ENCODE measurements at places on chromosomes 2 and 18. TPM values are rescaled to one million over a fixed set of nuclear protein-coding genes. Genes with fewer than 3 reads are reported as not detected.
A peak's percentile ranks its signal among the peaks of the same experiment; 100 is the strongest.

GRCh38 chr2:39636306-39636705 lies 29.4 kb upstream of the TMEM178A start:
- DNase-seq: no peak
- no peak overlapping the region for H3K27ac ChIP-seq
- no peaks in the 10 kb centered on the region for H3K4me1 ChIP-seq
- H3K27me3 ChIP-seq: no peaks in the 10 kb centered on the region
- H3K4me3 ChIP-seq: no peak overlapping the region
- H3K36me3 ChIP-seq: no peaks in the 10 kb centered on the region

GRCh38 chr18:61333746-61334490 lies 688 bp downstream of the CDH20 start:
- H3K27me3 ChIP-seq: no peaks in the 10 kb centered on the region
- peaks cover 16% of the 10 kb centered on the region for H3K4me1 ChIP-seq
- peak overlapping the region; percentile 47 for H3K4me3 ChIP-seq
- no peaks in the 10 kb centered on the region for H3K36me3 ChIP-seq

DNA sequence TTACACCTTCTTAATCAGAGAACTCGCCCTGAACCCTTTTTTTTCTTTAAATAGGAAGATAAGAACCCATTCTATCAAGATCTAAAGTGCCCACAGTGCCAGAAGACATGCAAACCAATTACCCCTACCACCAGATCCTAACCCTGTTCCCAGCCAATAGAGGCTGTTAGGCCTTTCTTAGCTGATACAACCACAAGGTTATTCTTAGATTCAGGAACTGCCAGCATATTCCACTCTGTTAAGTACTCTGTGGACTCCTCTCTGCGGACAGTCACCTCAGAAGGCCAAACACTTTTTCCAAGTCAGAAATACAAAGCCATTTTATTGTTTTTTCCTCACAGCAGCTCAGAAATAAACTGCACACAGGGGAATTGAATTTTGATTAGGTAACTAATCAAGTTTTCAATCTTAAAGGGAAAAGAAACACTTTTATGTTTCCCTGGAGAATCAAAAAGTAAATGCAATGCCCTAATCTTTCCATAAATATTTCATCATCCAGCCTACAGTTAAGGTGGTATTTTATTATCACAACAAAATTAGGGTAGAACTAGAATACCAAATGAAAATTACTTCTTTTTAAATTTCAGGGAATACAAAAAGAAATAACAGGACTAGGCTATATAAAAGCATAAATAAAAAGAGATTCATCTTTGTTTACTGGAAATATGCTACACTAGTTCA lies 111.4 kb downstream of the NBAS start:
- no peaks in the 10 kb centered on the region for H3K27me3 ChIP-seq
- H3K4me3 ChIP-seq: no peak overlapping the region
- DNase-seq: no peak
- H3K4me1 ChIP-seq: no peaks in the 10 kb centered on the region

- no peak overlapping the region for H3K27ac ChIP-seq
- H3K4me1 ChIP-seq: peaks cover 25% of the 10 kb centered on the region
- H3K36me3 ChIP-seq: no peaks in the 10 kb centered on the region
Measured at GRCh38 chr2:38440655-38441054, 63.6 kb upstream of the ATL2 start.

DNA sequence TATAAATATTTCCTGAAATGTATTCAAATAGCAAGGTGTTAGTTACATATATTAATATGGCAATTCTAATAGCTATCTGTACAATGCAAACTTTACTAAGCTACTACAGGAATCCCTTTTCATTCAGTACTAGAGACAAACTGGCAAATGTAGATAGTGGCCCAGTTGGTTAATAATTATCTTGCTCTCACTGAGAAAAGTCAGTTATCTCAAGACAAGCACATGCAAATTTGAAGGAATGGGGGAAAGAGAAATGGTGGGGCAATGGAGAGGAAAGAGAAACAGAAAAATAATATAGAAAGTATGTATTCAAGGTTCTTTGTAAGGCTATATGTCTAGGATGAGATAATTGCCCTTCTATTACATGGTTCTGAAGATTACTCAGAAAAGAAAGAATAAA lies 280.0 kb downstream of the FIGN start:
- no peak overlapping the region for H3K4me3 ChIP-seq
- H3K27me3 ChIP-seq: no peaks in the 10 kb centered on the region
- H3K4me1 ChIP-seq: no peaks in the 10 kb centered on the region

- H3K27me3 ChIP-seq: no peaks in the 10 kb centered on the region
- no peak for DNase-seq
- H3K4me1 ChIP-seq: peaks cover 24% of the 10 kb centered on the region
- H3K4me3 ChIP-seq: no peak overlapping the region
- no peaks in the 10 kb centered on the region for H3K36me3 ChIP-seq
Measured at GRCh38 chr2:105437708-105438103, 38.9 kb upstream of the FHL2 start.

DNA sequence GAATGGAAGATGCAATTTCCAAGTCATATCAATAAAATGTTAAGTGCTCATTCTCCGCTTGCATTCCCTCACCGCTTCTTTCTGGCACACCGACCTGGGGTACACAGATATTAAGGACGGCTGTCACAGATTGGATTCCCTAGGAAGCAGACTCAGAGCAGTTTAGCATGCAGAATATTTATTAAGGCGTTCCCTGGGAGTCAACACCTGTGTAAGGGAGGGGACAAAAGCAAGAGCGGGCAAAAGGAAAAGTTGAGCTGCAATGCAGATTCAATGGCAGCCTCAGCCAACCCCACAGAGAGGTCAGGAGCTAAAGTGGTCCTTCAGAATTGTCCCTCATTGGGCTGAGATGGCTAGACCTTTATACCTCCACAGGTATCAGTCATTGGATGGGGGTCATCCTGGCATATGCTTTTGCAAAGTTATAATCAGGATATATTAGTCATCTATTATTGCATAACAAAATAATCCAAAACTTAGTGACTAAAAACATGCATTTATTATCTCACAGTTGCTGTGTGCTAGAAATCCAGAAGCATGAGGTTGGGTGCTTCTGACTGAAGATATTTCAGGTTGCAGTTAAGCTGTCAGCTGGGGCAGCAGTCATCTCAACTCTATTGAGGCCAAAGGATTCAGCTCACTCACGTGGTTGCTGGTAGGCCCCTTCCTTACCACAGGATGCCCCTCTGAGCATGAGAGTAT lies 27.0 kb upstream of the INO80D start:
- no peak overlapping the region for H3K27ac ChIP-seq
- H3K4me3 ChIP-seq: no peak overlapping the region
- no peaks in the 10 kb centered on the region for H3K36me3 ChIP-seq
- no peaks in the 10 kb centered on the region for H3K27me3 ChIP-seq
- no peaks in the 10 kb centered on the region for H3K4me1 ChIP-seq

- DNase-seq: no peak
- no peaks in the 10 kb centered on the region for H3K4me1 ChIP-seq
- no peak overlapping the region for H3K27ac ChIP-seq
- peaks cover 63% of the 10 kb centered on the region for H3K36me3 ChIP-seq
- no peak overlapping the region for H3K4me3 ChIP-seq
Measured at GRCh38 chr2:241137276-241138190, 11.7 kb downstream of the PASK start.

DNA sequence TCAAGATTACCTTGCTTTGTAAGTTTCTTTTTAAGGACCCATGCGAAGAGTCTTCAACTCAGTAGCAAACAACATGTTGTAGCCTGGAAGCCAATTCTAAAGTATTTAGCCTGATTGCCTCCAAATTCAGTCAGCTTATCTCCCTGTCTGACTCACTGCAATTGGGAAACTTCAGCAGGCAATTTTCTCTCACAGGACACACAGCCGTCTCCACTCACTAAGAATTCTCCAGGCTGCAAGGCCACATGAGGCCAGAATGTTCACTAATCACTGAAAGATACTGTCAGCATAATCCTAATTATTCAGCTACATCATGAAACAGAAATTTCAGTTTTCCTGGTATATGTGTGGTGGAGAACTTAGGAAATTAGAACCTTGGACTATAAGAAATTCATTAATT lies 78.1 kb upstream of the PDE1A start:
- H3K27ac ChIP-seq: no peak overlapping the region
- H3K27me3 ChIP-seq: no peaks in the 10 kb centered on the region
- H3K4me1 ChIP-seq: no peaks in the 10 kb centered on the region
- no peaks in the 10 kb centered on the region for H3K36me3 ChIP-seq
- no peak for DNase-seq

DNA sequence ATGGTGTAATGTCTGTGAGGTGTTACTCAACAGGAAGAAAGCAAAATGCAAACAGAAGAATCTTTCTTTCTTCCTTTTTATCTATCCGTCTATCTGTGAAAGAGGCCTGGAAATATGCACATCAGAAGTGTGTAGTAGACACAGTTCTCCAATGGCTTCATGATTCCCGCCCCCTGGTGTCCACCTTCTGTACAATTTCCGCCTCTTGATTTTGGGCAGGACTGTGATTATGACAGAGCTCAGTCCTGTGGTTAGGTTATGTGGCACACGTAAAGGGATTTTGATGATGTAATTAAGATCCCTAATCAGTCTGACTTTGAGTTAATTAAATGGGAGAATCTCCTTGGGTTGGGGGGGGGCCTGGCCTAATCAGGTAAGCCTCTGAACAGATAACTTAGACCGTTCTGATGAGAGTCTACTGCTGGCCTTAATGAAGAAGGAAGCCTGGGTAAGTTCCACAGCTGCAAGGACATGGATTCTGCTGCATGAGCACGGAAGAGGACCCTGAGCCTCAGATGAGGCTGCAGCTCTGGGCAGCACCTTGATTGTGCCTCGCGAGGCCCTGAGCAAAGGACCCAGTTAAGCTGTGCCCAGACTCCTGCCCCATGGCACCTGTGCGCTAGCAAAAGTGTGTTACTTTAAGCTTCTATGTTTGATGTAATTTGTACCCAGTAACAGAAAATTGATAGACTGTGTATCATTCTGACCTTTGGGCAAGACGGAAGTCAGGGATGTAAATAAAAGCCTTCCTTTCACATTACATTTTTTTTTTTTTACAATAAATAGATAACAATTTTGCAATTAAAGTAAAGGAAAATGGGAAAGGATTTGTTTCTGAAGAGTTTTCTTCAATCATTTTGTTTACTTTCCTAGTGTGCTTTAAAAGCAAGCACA lies 11.3 kb upstream of the KCNF1 start:
- no peak overlapping the region for H3K4me3 ChIP-seq
- no peaks in the 10 kb centered on the region for H3K4me1 ChIP-seq
- no peaks in the 10 kb centered on the region for H3K36me3 ChIP-seq
- H3K27me3 ChIP-seq: peaks cover 11% of the 10 kb centered on the region

GRCh38 chr2:197079414-197079813 lies 152.9 kb upstream of the PGAP1 start:
- peaks cover 16% of the 10 kb centered on the region for H3K4me1 ChIP-seq
- DNase-seq: no peak
- H3K27ac ChIP-seq: no peak overlapping the region
- H3K36me3 ChIP-seq: peaks cover 43% of the 10 kb centered on the region
- H3K27me3 ChIP-seq: no peaks in the 10 kb centered on the region

DNA sequence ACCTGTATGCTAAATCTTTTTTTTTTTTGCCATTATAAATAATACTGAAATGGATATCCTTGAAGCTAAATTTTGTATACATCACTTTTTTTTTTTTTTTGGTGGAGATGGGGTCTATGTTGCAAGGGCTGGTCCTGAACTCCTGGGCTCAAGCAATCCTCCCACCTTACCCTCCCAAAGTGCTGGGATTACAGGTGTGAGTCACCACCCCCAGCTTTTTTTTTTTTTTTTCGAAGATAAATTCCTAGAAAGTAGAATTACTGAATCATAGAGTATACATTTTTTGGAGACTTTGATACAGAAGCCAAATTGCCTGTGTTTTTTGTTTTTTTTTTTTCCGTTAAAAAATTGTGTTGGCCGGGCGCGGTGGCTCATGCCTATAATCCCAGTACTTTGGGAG lies 51.0 kb upstream of the MCFD2 start:
- H3K4me3 ChIP-seq: no peak overlapping the region

- no peaks in the 10 kb centered on the region for H3K36me3 ChIP-seq
- DNase-seq: no peak
- H3K4me1 ChIP-seq: no peaks in the 10 kb centered on the region
- no peaks in the 10 kb centered on the region for H3K27me3 ChIP-seq
- no peak overlapping the region for H3K27ac ChIP-seq
- H3K4me3 ChIP-seq: no peak overlapping the region
Measured at GRCh38 chr2:136901732-136902131, 136.4 kb downstream of the THSD7B start.

DNA sequence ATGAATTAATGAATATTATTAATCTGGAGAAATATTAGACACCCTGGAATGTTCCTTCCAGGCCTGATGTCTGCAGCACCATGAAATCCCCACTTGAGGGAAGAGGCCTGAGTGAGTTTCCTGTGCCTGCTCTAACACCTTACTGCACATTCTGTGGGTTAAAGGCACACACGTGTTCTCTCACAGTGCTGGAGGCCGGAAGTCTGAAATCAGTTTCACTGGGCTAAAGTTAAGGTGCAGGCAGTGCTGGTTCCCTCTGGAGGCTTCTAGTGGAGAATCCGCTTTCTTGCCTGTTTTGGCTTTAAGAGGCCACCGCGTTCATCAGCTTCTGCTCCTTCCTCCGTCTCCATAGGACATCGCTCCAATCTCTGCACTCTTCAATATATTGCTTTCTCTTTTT lies 48.7 kb downstream of the ACKR3 start:
- no peaks in the 10 kb centered on the region for H3K27me3 ChIP-seq
- no peak overlapping the region for H3K27ac ChIP-seq
- no peak for DNase-seq
- no peaks in the 10 kb centered on the region for H3K4me1 ChIP-seq
- no peaks in the 10 kb centered on the region for H3K36me3 ChIP-seq

DNA sequence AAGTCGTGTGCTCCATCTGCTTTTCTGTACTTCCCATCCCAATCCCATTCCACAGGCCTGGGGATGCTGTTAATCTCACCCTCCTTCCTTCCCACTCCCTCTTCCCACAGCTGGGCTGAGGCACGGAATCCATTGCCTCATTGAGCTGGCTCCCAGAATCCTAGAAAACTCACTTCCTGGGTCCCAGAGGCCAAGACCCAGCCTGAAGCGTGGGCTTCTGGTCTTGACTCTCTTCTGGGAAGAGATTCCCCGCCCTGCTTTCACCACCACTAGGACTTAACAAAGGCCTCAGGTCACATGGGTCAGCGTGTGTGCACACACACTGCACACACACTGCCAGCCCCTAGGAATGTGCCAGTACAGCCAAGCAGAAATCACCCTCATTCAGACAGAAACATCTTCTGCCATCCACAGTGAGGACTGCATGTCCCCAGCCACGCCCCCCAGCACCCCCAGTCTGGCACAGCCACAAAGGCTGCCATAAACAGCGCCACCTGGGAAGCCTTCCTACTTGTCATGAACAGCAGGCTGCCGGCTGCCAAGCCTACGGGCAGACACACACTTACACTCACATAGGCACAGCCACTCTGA lies 165.8 kb downstream of the TNS1 start:
- peak overlapping the region; percentile 63 for H3K27ac ChIP-seq
- H3K4me3 ChIP-seq: no peak overlapping the region
- H3K27me3 ChIP-seq: no peaks in the 10 kb centered on the region
- no peaks in the 10 kb centered on the region for H3K36me3 ChIP-seq

DNA sequence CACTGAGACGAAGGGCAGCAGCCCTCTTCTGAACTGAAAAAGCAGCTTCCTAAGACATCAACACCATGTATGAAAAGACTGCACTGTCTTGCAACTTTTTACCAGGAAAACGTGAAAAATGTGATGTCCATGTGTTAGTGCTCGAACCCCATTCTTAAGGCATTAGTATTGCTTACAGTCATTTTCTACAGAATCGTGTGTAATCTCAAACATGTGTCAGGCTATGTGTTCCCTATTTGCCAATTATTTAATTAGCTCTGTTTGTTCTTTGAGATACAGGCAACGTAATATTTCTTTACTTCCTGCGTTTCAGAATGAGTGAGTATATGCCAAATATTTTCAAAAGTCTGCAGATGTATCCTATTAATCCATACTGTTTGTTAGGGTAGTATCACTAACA lies 307.7 kb upstream of the CCDC68 start:
- no peak overlapping the region for H3K27ac ChIP-seq
- H3K27me3 ChIP-seq: no peaks in the 10 kb centered on the region
- no peaks in the 10 kb centered on the region for H3K36me3 ChIP-seq
- peaks cover 4% of the 10 kb centered on the region for H3K4me1 ChIP-seq
- no peak for DNase-seq

Gene COBLL1
- total RNA-seq: 88.9 TPM

Gene PRSS56
- total RNA-seq: not detected
